NB4 (cell line): ENCODE measurements at places on chromosomes 5 and 9.

DNA sequence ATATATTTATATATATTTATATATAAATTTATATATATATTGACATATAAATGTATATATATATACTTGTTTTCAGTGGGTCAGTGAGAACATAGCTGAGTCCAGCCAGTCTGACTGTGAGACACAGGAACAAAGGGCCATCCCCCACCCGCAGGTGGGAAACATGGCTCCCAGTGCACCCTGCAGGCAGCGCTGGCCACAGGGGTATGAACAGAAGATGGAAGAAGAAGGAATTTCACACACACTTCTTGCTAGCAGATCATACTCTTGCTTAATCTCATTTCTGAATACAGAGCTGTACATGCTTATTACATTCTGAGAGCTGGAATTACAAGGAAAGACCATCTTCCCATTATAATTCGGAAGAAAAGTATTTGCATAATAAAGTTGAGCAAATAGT, 595.4 kb downstream of the IRX1 start:
- peak; percentile 11 for DNase-seq

DNA sequence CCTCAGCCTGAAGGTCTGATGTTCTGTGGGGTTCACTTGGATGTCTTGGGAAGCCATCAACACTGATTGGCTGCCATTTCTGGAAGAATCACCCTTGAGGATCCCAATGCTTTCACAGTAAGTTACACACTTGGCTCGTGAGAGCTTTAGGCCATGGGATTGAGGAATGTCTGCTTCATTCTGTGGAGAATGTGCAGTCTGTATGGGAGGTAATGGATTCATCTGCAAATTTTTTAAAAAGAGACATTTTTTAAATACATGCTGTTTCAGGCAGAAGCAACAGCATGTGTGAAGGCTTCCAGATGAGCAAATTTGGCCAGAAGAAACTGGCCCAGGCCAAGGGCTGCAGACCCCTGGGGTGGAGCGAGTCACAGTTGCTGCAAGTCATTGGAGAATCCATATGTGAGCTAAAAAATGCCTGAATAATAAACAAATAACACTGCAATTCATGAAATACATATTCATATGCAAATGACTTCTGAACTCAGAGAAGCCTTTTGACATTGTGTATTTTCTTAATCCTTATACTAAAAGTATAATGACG, 146.3 kb upstream of the RASEF start:
- no peak for DNase-seq

DNA sequence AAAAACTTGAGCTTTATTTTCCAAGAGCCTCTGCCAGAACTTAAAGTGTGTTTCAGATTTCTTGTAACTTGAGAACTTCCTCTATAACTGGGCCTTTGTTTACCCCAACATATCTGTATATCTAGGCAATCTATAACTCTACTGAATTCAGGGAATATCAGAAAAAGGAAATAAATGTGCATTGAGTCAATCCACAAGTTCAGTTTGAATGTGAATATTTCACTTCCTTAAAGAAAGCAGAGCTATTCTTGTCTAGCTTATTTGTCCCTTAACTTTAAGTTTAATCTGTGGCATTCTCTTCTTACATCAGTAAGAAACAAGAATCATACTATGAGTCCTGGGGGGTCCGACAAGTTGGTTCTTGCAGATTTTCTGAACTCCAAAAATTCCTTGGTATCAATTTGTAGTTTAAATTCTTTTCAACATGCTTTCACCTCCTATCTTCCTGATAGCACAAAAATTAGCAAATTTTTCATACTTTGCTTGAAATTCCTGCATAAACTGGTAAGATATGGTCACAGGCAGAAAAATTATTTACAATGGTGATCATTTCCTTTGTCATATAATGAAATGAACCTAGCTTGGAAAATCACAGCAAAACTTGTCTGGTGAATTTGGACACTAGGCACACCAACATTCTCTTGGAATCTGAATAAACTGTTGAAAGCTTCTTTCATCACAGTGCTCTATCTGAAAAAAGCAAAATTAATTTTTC, 19.8 kb upstream of the ITGA1 start:
- DNase-seq: no peak

DNA sequence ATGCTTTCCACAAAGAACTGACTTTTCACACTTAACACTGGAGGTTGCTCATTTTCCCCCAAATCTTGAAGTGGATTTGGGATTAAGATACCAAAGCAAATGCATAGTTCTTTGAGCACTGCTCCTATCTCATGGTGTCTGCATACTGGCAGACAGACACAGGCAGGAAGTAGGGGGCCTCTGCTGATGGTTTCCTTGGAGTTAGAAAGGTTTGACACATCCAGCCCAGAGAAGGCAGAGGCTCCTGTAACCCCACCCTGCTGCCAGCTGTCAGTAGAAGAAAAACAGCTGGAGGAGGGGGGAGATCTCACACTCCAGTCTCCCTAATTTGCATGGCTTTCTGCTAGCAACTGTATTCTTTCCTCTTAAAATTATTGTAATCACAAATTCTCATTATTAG, 44.1 kb downstream of the APTX start:
- DNase-seq: no peak

DNA sequence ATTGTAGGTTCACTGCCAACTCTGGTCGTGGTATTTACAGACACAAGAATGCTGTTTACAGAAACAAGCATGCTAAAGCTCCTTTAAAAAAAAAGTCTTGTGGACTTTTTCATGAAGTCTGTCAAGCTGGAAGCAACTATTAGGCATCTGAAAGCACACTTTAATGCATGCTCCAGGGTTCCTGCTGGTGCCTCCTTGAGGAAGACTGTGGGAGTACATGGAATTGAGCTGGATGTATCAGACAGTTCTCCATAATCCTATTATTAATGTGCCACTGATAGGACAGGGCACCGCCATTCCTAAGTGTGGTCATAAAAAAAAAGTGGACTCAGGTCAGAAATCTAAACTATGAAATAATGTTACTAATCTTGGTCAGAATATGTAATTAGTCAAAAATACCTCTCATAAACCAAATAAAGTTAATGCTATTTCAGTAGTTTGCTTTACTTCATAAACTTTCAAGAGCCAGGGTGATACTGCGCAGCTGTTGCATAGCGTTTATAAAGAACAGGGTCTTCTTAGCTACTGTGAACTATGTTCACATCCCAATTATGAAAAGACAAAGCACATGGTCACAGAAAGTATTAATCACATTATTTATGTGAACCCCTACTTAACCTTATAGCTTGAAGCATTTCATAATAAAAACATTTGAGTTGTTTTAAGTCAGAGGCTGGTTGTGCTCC, 390.8 kb upstream of the PTGER4 start:
- DNase-seq: no peak
